Pericardium fibroblast (primary cell): ENCODE measurements at places on chromosomes 1 and 21. TPM values are rescaled to one million over a fixed set of nuclear protein-coding genes. Genes with fewer than 3 reads are reported as not detected.

Gene RBM8A
- 59.6 and 92.0 TPM in 2 replicates for total RNA-seq

Gene ANKRD13C
- total RNA-seq = 20.4 and 20.8 TPM in 2 replicates

Gene SELP
- 0.58 TPM in 1 of 2 replicates, not detected in the other for total RNA-seq

Gene ABCG1
- total RNA-seq = 1.6 and 5.3 TPM in 2 replicates

Gene AUNIP
- 0.58 TPM in 1 of 2 replicates, not detected in the other for total RNA-seq

Gene CDC14A
- 3.0 and 5.0 TPM in 2 replicates for total RNA-seq

Gene TACSTD2
- under 0.01 TPM in 1 of 2 replicates, not detected in the other for total RNA-seq

Gene PKLR
- total RNA-seq = not detected in 2 replicates

Gene SERINC2
- 13.0 and 20.5 TPM in 2 replicates for total RNA-seq

Gene ATP1A4
- not detected in 2 replicates for total RNA-seq

Gene HES3
- total RNA-seq = not detected in 2 replicates

Gene OR2M3
- total RNA-seq = not detected in 2 replicates

Gene TMEM61
- 1.1 TPM in 1 of 2 replicates, not detected in the other for total RNA-seq

Gene SPATA21
- not detected in 2 replicates for total RNA-seq

Gene CFHR5
- not detected in 2 replicates for total RNA-seq

Gene PLD5
- total RNA-seq = not detected in 2 replicates

Gene CAPN8
- not detected in 2 replicates for total RNA-seq

Gene REN
- not detected in 2 replicates for total RNA-seq

Gene CD2
- total RNA-seq = not detected in 2 replicates

Gene EDN2
- total RNA-seq = not detected in 2 replicates

Gene ETV3L
- not detected in 2 replicates for total RNA-seq

Gene CTBS
- 10.2 and 11.1 TPM in 2 replicates for total RNA-seq

Gene ITGB2
- 0.12 and 4.3 TPM in 2 replicates for total RNA-seq

Gene NTRK1
- not detected in 2 replicates for total RNA-seq

Gene ACKR1
- 2.9 and 10.7 TPM in 2 replicates for total RNA-seq

Gene CD1C
- not detected in 2 replicates for total RNA-seq

Gene TNNT2
- total RNA-seq = 16.0 and 21.7 TPM in 2 replicates

Gene PRAMEF25
- total RNA-seq = not detected in 2 replicates

Gene AADACL4
- 0.58 TPM in 1 of 2 replicates, not detected in the other for total RNA-seq

Gene ERG
- total RNA-seq = 0.23 and 4.0 TPM in 2 replicates

Gene INSRR
- total RNA-seq = not detected in 2 replicates

Gene CCDC27
- total RNA-seq = not detected in 2 replicates

Gene C1orf115
- 1.8 and 3.6 TPM in 2 replicates for total RNA-seq

Gene GBP7
- total RNA-seq = not detected in 2 replicates

Gene KISS1
- not detected in 2 replicates for total RNA-seq

Gene LRRC71
- total RNA-seq = not detected in 2 replicates

Gene ATAD3B
- 8.0 and 27.4 TPM in 2 replicates for total RNA-seq

Gene OLFM3
- not detected in 2 replicates for total RNA-seq

Gene SYTL1
- 0.34 and 1.3 TPM in 2 replicates for total RNA-seq

Gene RAB4A
- 32.6 and 66.8 TPM in 2 replicates for total RNA-seq

Gene DISP3
- under 0.01 TPM in 1 of 2 replicates, not detected in the other for total RNA-seq

Gene MRPL24
- 52.3 and 57.1 TPM in 2 replicates for total RNA-seq
